ENCODE measurements at places on chromosomes 12 and 14.

DNA sequence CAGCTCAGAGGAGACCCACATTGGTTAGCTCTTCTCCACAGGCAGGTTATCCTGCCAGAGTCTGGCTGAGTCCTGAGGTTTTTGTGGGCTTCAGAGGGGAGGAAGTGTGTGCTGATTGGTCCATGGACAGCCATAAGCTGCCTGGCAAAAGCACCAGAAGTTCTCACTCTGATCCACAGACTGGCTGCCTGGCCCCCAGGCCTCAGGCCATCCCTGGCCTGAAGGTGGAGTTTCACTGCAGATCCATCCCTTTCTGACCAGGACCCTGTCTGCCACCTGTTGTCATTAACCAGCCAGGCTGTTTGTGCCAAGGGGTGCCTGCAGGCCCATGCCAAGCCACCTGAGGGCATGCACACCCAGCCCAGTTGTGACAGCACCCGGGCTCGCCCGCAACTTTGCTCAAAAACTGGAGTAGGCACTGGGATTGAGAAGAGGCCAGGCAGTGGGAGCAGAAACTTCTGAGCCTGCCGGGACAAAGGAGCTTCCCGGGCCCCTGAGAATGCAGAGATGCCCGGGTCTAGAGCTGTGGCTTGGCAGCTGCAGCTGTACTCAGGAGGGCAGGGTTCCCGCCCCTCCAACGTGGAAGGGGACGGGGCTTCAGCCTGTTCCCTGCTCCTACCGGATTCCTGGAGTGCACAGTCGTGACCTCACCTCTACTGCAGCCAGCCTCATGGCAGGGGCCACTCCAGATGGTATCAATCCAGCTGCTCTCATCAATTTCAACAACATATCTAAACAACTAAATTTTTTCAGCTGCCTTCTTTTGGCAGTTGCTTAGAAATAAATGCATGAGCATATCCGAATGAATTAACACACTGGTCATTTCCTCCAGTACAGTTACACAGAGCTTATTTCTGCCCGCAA is 1277.3 kb downstream of the SLC16A7 start:
- DNase-seq, result no peak

- no peak for DNase-seq
Measured at GRCh38 chr12:123732251-123732650, 20.1 kb downstream of the ATP6V0A2 start.

GRCh38 chr14:103517174-103517566 is 5.5 kb downstream of the CKB start:
- DNase-seq, result no peak

GRCh38 chr12:47102406-47102805 is 22.6 kb upstream of the AMIGO2 start:
- DNase-seq, result no peak

DNA sequence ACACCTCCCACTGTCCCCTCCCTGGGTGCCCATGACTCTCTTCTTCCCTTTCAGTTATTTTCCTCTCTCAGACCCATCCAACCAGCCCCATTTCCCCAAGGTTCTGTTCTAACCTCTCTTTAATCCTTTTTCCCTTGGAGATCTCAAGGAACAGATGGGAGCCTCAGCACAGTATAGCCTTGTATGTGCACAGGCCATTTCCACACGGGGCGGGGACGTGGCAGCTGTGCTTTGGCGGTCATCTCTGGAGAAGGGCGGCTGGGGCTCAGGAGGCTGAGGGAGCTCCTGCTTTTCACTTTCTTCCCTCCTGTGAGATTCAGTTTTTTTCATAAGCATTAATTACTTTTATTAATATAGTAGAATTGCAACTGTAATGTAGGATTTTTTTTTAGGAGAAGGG is 212.2 kb downstream of the ZFP36L1 start:
- DNase-seq, result no peak

DNA sequence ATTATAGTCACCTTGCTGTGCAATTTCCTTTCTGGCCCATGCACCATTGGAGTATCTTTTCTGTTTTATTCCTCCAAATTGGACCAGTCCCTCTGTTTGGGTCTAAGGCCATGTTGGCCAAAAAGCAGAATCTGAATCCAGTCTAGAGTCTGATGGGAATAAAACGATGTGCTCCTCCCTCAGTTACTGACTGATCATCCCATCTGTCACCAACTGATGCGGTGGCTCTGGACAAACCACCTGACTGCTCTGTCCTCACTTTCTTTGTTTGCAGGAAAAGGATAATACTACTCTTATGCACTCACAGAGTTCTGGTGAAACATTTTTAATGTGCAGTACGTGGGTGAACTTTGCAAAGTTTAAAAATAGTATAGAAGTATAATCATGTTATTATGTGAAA is 120.2 kb upstream of the HIF1A start:
- no peak for DNase-seq
